ENCODE measurements at places on chromosomes 3 and 15.

DNA sequence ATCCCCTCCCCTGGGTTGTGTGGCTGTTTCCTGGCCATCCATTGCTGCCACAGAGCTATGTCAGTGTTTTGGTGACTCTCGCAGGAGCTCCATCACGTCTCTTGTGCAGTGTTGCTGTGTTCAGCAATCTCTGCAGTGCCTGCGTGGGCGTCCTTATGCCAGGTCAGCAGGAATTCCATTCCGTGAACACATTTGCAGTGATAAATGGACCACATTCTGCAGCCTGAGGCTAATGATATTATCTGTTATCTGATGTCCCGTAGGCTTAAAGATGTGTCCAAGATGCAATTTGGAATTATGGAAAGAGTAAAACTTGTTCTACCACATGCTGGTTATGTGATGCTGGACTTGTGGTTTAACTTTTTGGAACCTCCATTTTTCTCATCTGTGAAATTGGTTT, 25.5 kb upstream of the COL6A6 start:
- no peak for DNase-seq

- DNase-seq: no peak
These were observed 38.6 kb downstream of the CLEC3B start for GRCh38 chr3:45064512-45065372.

GRCh38 chr3:127033786-127034185, 50.9 kb downstream of the PLXNA1 start:
- DNase-seq: no peak

GRCh38 chr3:195179776-195180489, 91.0 kb downstream of the XXYLT1 start:
- DNase-seq: no peak

DNA sequence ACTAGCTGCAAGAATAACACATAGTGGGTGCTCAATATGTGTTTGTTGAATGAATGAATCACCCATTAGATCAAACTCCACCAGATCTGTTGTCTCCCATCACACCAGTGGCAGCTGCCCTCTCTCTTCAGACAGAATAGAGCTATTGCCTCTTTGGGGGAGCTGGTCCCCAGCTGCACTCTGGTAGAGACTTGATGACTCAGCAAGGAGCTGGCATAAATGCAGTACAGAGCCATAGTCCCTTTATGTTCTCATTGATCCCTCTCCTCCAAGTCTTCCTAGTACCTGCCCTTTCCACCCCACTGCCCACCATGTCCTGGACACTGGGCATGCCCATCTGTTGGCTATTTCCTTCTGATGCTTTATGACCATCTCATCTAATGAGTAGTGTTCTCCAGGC, 361.9 kb downstream of the LRTM1 start:
- no peak for DNase-seq

- no peak for DNase-seq
These were observed 688 bp downstream of the XPC start for GRCh38 chr3:14177580-14178246.

All from amygdala (tissue), 56 donors.